ENCODE measurements at places on chromosomes 2 and 18.

- no peak for DNase-seq
Measured at GRCh38 chr2:126510356-126510755, 145.6 kb upstream of the GYPC start.

GRCh38 chr2:206158563-206159345 lies 490 bp downstream of the NDUFS1 start:
- no peak for DNase-seq

- no peak for DNase-seq
Measured at GRCh38 chr2:238428866-238429265, 2.1 kb downstream of the ASB1 start.

DNA sequence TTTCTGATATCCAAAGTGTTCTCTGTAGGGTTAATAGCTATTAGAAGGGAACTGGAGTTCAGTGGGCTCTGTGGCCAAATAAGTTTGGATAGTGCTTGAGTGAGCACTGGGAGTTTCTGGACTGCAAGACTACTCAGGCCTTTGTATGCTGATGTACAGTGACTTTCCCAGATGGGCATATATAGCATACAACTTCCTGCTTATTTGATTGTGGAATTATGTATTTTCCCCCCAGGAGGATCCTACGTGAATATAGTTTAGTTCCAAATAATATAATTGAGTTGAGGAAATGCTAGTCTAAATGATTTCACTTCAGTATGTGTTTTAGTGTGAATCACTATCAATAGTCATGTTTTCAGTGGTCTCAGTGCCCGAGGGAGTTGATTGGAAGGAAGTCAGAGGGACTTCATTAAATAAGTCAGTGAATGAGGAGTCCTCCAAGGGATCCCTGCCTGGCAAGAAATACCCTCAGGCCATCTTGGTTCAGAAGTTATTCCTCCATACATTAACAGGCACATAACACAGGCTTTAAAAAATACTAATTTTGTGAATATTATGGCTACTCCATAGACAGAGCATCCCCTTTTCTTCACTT lies 251.4 kb downstream of the PRKCE start:
- no peak for DNase-seq

- peak; percentile 53 for DNase-seq
Measured at GRCh38 chr2:16281451-16282335, 341.3 kb downstream of the MYCN start.

GRCh38 chr2:16208241-16208797 lies 268.0 kb downstream of the MYCN start:
- no peak for DNase-seq

DNA sequence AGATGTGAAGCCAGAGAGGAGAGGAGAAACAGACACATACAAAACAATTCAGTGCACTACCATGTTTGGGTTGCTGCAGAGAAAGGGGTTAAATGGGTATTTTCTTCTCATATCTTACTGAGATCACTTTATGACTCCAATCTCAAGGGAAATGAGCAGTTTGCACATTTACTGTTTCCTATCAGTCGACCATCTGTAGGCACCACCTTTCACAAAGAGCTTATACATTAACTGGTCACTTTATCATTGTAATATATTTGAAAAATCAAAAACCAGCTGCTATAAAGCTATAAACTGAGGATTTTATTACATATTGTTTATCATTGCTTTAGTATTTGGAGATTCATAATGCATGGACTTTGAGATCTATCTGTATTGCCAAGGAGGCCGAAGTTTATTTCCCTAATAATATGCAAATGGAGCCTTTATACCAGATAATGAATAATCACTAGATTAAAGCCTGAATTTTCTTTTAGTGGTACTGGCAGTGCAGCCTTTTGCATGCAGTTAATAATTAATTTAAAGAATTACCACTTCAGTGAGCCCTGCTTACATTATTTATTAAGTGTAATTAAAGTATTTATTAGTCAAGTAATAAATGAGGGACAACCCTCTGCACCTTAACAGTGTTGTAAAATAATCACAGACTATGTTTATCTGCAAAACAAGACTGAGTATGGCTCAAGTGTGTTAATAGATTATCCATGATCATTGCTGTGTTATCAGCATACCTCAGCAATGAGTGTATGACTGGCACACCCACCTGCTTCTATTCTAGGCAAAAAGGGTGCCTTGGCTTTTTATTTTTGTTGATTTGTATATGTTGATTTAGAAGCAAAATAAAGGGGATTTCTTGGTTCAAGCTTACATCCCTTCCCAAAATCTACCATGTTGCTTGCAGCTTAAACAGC lies 167.7 kb upstream of the SLC14A2 start:
- no peak for DNase-seq

DNA sequence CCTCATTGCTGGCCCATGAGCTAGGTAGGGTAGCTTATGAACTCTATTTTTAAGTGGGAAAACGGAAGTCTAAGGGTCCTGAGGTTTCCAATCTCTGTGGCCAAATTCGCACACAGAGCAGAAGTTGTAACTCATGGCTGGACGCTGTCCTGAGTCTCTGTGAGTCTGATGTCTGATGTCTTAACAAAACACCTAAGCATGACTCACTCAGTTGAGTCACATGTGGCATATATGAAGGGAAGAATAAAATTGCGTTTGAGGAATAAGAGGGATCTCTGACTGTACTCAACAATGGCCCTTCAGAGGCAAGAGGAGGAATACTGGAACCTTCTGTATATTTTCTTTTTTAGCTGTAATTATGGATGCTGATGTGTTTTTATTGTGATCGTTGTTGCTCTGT lies 569.7 kb downstream of the RIT2 start:
- DNase-seq = no peak

- no peak for DNase-seq
Measured at GRCh38 chr2:215320679-215321078, 8.8 kb downstream of the ATIC start.

- DNase-seq = no peak
Measured at GRCh38 chr18:49399003-49399402, 61.4 kb downstream of the DYM start.

DNA sequence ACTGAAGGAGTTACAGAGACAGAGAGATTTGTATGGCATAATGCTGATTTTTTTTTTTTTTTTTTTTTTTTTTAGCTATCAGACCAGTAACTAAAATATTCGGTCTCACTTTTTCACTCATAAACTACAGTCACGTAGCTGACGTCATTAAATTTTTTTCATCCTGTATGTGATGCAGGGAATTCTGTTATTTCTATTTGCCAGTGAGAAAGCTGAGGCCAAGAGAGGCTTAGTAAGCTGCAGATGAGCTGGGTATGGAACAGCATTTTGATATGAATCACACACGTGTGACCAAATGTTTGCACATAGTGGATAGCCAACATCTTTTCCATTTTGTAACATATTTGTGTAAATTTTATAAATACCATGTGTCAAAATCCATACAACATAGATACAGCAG lies 79.1 kb upstream of the EPB41L3 start:
- DNase-seq = no peak

DNA sequence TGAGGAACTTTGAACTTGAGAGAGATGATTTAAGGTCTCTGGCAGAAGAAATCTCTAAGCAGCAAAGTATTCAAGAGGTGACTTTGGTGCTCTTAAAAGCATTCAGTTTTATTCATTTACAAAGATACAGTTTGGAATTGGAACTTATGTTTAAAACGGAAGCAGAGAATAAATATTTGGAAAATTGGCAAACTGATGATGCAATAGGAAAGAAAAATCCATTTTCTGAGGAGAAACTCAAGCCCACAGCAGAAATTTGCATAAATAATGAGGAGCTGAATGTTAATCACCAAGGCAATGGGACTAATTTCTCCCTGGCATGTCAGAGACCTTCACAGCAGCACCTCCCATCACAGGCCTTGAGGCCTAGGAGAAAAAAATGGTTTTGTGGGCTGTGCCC lies 1022.5 kb upstream of the CHAC2 start:
- no peak for DNase-seq

GRCh38 chr2:66839551-66840320 lies 404.8 kb downstream of the MEIS1 start:
- DNase-seq = no peak

- no peak for DNase-seq
Measured at GRCh38 chr2:118340103-118340502, 251.8 kb downstream of the INSIG2 start.

DNA sequence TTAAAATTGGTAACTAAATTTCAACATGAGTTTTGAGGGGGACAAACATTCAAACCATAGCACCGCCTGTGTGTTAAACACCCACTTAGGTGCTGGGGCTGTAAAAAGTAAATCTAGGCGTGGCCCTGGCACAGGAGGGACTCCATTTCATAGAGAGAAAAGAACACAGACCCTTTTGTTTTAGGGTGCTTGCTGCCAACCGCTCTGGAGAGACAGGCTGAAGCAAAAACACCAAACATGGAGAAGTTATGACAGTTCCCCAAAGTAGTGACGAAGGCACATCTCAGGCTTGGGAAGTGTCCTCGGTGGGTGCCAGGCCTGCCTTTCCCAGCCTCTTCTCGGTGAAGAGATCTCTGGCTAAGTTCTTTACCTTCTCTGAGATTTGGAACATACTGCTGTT lies 5.1 kb downstream of the ACTG2 start:
- DNase-seq = no peak

- no peak for DNase-seq
Measured at GRCh38 chr2:150136401-150136800, 351.1 kb downstream of the RND3 start.

DNA sequence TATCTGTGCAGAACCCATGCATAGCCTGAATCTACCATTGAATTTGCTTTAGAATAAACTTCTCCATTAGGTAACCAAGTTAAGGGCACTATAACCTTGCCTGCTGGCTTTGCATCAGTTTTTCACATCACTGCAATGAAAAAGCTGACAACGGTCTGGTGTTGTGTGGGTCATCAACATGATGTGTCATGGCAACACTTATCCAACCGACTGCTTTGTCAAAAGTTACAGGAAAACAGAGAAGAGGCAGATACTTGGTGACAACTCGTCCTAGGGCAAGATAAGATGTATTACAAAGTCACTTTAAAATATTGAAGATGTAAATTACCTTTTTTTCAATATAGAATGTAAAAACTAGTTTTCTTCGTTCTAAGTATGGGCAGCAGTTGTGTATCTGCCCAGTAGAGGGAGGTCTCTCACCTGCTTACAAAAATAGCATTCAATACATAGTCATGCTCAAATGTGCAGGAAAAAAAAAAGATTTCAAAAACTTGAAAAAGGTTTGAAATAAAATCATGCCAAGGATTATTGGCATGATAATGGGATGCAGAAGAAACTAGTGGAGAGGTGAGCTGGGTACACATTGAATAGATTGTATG lies 96.3 kb downstream of the EVA1A start:
- DNase-seq = no peak

GRCh38 chr18:24262087-24262486 lies 123.2 kb downstream of the CABYR start:
- DNase-seq = no peak

- no peak for DNase-seq
Measured at GRCh38 chr2:67572721-67573435, 175.7 kb downstream of the ETAA1 start.

GRCh38 chr2:236165842-236166795 lies 2.1 kb downstream of the GBX2 start:
- peak; percentile 57 for DNase-seq

- DNase-seq = no peak
Measured at GRCh38 chr2:224160917-224161316, 121.8 kb upstream of the SERPINE2 start.

- peak; percentile 26 for DNase-seq
Measured at GRCh38 chr2:61855318-61855613, 1.4 kb upstream of the FAM161A start.

DNA sequence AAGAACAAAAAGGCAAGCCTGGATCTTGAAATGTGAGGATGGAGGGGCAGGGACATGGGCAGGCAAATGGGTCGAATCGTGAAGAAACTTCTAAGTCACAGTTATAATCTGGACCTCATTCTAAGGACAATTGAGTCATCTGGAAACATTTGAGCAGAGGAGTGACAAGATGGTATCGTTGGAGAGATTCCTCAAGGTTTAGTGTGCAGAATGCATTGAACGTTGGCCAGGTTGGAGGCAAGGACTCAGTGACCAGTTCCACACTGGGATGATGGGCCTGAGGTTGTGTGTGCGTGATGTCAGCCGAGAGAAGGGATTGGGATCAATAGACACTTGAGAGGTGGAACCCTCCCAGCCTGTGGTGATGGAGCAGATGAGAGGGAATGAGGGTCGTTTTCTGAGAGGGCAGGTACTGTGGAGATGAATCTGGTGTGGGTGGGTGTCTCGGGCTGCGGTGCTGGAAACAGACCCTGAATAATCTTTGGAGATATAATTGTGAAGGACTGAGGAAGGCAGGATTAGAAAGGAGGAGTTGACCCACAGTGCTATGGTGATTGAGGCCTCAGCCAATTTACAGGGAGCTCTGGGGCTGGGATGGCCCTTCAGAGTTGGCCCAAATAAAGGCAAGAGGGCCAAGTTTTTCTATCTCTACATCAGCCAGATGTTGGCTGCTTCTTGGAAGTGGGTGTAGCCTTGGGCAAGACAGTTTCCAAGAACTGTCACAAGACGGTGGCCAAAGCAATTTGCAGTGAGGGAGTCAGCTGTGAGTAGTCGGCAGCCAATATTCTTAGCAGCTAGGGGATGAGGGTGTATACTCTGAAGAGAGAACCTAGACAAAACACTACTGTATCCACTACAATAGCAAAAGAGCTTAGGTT lies 5.8 kb upstream of the ZNF532 start:
- no peak for DNase-seq

- DNase-seq = no peak
Measured at GRCh38 chr2:183998041-183998796, 600.1 kb upstream of the ZNF804A start.

GRCh38 chr2:192876698-192877097 lies 682.0 kb upstream of the TMEFF2 start:
- DNase-seq = no peak

- peak; percentile 89 for DNase-seq
Measured at GRCh38 chr2:238240757-238241711, 1.2 kb upstream of the HES6 start.

GRCh38 chr2:202377207-202377761 lies 1.2 kb downstream of the BMPR2 start:
- peak; percentile 42 for DNase-seq

DNA sequence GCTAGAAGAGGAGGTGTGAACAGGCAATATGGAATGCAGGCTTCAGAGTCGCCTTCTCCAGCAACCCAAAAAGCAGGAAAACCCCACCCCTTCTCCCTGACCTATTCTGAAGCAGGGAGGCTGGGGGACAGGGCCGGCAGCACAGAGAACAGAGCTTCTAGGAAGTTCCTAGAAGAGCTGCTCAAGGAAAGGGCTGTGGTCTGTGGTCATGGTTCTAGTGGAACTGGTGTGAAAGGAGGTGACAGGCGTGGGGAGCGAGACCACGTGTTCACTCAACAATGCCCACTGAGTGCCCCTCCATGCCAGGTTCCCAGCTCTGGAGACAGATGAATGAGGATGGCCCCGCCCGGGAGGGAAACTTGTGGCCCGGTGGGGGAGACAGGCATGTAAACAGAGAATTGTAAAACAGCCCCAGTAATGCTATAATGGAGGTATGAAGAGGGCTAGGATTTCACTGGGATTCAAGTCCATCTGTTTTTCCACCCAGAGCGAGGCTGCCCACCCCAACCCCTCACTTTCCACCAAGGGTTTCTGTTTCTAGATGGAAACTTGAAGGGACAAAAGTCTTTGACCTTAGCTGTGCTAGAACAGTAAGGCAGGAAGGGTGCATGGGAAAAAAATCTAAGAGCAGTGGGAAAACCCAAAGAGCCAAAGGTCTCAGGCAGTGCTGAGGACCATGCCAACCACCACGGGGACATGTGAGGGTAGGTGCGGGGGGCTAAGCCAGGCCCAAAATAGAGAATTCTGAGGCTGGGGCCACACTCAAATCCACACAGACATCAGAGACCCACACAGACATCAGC lies 71.8 kb downstream of the TNS1 start:
- no peak for DNase-seq
